Ascending aorta (tissue), 2 donors: ENCODE measurements at places on chromosomes 6 and 20. TPM values are rescaled to one million over a fixed set of nuclear protein-coding genes. Genes with fewer than 3 reads are reported as not detected.
A peak's percentile ranks its signal among the peaks of the same experiment; 100 is the strongest.

PRDM13 gene
- not detected for total RNA-seq

FRMD1 gene
- not detected for total RNA-seq

TDP2 gene
- 5.6 TPM for total RNA-seq

IL17F gene
- total RNA-seq, result not detected

LMBRD1 gene
- 31.1 TPM for total RNA-seq

BCAS1 gene
- total RNA-seq, result not detected

DNA sequence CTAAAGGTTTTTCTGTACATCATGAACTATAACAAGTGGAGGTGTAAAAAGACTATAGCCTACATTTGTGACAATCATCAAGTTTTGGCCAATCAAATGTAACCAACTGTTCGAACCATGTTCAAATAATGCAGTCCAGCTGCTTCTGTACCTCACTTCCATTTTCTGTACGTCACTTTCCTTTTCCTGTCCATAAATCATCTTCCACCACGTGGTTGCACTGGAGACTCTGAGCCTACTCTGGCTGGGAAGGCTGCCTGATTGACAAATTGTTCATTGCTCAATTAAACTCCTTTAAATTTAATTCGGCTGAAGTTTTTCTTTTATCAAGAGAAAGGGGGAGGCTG lies 270.4 kb upstream of the JARID2 start:
- no peak overlapping the region for H3K27ac ChIP-seq
- no peak for DNase-seq
- H3K4me1 ChIP-seq, result no peaks in the 10 kb centered on the region
- H3K4me3 ChIP-seq, result no peak overlapping the region
- H3K36me3 ChIP-seq, result no peaks in the 10 kb centered on the region

- peaks cover 8% of the 10 kb centered on the region for H3K4me1 ChIP-seq
- no peak overlapping the region for H3K27ac ChIP-seq
- no peaks in the 10 kb centered on the region for H3K27me3 ChIP-seq
- no peaks in the 10 kb centered on the region for H3K36me3 ChIP-seq
- H3K4me3 ChIP-seq, result no peak overlapping the region
Measured at GRCh38 chr6:1577896-1578745, 31.6 kb upstream of the FOXC1 start.

GRCh38 chr20:46159101-46159897 lies 41.2 kb downstream of the CD40 start:
- DNase-seq, result no peak
- no peak overlapping the region for H3K27ac ChIP-seq
- H3K4me1 ChIP-seq, result no peaks in the 10 kb centered on the region
- no peak overlapping the region for H3K4me3 ChIP-seq
- H3K27me3 ChIP-seq, result no peaks in the 10 kb centered on the region
- H3K36me3 ChIP-seq, result no peaks in the 10 kb centered on the region

GRCh38 chr6:132215805-132216204 lies 185.5 kb downstream of the MOXD1 start:
- H3K36me3 ChIP-seq, result no peaks in the 10 kb centered on the region
- H3K4me3 ChIP-seq, result no peak overlapping the region
- H3K27me3 ChIP-seq, result no peaks in the 10 kb centered on the region
- no peak overlapping the region for H3K27ac ChIP-seq

DNA sequence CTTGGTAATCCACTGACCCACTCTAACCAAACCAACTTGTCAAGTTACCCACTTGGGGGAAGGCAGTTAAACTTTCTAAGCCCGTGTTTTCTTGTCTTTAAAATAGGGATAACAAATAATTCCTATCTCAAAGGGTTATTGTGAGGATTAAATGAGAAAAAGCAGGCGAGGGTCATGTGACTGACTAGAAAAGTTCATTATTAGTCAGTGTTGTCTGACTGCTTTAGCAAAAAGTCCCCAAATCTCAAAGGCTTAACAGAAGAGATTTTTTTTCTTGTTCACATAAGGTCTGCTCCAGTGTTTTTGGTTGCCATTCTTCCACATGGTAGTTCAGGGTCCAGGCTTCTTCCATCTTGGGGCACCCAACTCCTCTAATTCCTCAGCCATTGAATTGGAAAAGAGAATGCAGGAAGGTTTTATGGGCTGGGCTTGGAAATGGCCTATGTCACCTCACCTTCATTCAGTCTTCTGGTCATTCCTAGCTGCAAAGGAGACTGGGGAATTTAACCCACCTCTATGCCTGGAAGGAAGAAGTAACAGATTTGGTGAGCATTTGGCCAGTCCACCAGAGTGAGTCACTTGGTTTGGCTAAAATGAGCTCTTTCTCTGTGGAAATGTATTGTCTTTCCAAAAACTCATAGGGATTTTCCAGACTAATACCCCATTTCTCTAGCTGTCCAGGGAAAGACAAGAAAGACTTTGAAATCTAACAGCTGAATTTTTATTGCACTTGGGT lies 77.0 kb downstream of the CAP2 start:
- DNase-seq, result no peak
- H3K4me1 ChIP-seq, result peaks cover 17% of the 10 kb centered on the region
- H3K27ac ChIP-seq, result peak overlapping the region; percentile 61
- no peaks in the 10 kb centered on the region for H3K27me3 ChIP-seq
- H3K36me3 ChIP-seq, result peaks cover 10% of the 10 kb centered on the region
- H3K4me3 ChIP-seq, result peak overlapping the region; percentile 14

DNA sequence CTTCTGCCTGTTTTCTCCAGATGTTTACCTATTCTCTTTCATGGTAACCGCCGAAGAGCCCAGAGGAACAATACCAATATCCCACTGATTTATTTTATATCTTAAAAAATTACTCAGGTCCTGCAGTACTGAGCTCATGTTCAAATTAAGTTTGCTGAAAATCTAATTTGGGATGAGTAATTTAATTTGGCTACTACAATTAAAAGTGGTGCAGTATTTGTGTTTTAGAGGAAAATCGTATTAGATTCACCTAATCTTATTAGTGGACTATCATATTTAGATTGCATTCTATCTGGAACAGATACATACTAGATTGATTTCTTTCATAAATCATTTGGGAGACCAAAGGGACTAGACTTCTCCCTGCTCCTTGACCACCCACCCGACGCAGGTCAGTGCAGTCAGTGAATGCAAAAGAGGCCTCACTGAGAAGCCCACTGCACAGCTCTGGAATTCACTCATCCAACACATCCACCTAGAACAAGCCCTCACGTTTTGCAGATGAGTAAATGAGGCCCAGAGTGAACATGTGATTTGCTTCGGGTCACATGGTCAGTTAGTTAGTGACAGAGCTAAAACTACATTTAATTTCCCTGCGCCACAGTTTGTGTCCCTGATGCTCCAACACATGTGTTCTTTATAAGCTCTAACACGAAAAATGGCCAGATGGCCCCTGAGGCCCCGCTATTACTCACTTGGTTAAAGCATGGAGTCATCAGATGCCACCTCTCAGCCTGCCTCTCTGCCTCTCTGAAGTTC lies 101.8 kb downstream of the TRERF1 start:
- no peak overlapping the region for H3K27ac ChIP-seq

DNA sequence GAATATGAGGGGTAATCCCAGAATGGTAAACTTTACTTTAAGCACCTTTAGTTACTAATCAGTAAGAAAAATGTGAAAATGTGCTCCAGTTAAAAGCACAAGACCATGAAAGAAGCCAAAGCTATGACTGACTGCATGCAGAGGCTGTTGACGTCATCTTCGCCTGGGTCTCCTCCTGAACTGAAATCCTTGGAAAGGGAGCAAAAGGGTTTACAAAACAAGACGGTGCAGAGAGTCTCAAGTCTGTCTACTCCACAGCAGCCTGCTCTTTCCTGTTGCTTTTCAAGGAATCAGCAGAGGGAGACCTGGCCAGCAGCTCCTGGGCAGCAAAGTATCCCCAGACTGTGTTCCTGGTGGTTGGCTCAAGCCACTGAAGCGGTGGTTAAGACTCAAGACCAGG lies 10.2 kb downstream of the FKBP1A start:
- peaks cover 11% of the 10 kb centered on the region for H3K4me1 ChIP-seq
- H3K27ac ChIP-seq, result peak overlapping the region; percentile 64
- no peaks in the 10 kb centered on the region for H3K36me3 ChIP-seq
- H3K4me3 ChIP-seq, result peak overlapping the region; percentile 11
- no peak for DNase-seq
- no peaks in the 10 kb centered on the region for H3K27me3 ChIP-seq

- H3K36me3 ChIP-seq, result no peaks in the 10 kb centered on the region
- peak; percentile 54 for DNase-seq
- H3K4me3 ChIP-seq, result no peak overlapping the region
- H3K27me3 ChIP-seq, result no peaks in the 10 kb centered on the region
Measured at GRCh38 chr6:170416959-170417606, 110.5 kb downstream of the FAM120B start.

DNA sequence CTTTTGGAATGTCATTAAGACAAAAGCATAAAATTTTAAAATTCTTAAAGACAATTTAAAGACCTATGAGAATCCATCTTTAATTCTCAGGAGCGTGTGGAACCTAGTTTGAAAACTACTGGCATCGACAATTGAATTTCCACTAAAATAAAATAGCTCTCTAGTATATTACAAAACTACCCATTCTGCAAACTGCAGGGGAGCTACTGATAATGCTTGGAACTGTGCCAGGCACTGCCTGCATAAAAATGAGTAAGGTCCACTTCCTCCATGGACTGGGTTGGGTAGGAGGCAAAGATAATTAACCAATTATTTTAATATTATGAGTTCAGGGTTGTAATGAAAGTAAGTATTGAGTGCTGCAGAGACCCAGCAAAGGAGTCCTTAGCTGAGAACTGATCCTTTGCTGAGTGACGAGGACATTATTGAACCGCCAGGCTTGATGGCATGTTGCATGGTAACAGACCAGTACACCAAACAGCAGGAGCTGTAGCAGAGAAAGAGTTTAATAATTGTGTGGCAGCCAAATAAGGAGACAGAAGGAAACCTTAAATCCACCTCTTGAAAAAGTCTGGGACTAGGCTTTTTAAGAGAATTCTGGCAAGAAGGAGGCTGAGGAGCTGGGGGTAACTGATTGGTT lies 261.3 kb downstream of the ESR1 start:
- H3K4me1 ChIP-seq, result no peaks in the 10 kb centered on the region
- H3K27me3 ChIP-seq, result no peaks in the 10 kb centered on the region
- no peak for DNase-seq
- H3K4me3 ChIP-seq, result no peak overlapping the region
- H3K36me3 ChIP-seq, result no peaks in the 10 kb centered on the region

- DNase-seq, result no peak
- no peak overlapping the region for H3K27ac ChIP-seq
- no peaks in the 10 kb centered on the region for H3K27me3 ChIP-seq
Measured at GRCh38 chr20:11521476-11522365, 396.0 kb upstream of the BTBD3 start.

DNA sequence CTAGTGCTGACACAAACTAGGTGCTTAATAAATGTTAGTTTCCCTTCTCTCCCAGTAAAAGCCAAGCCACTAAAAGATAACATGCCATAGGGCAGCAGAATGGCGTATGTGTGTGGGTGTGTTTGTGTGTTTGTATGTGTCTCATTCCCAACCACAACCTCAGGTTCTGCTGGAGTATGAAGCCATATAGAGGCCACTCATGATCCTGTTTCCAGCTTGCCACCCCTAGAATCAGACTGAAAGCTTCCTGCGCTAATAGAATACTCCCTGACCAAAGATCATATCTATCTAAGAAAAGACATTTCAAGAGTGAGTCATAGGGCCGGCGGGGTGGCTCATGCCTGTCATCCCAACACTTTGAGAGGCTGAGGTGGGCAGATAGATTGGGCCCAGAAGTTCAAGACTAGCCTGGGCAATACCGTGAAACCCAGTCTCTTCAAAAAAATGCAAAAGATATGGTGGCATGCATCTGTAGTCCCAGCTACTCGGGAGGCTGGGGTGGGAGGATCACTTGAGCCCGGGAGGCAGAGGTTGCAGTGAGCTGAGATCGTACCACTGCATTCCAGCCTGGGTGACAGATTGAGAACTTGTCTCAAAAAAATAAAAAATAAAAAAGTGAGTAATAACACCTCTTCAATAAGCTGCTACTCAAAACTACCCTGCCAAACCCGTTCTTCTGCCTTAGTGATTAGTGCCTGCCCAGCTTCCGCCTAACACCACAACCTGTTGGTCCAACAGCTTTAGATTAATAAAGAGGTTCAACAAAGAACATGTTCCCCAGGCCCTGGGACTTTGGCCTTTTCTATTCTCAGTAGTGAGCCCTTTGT lies 11.8 kb upstream of the SNRPC start:
- no peaks in the 10 kb centered on the region for H3K36me3 ChIP-seq
- H3K4me3 ChIP-seq, result no peak overlapping the region
- no peaks in the 10 kb centered on the region for H3K27me3 ChIP-seq
- no peak for DNase-seq
- no peak overlapping the region for H3K27ac ChIP-seq
- no peaks in the 10 kb centered on the region for H3K4me1 ChIP-seq

- no peak overlapping the region for H3K27ac ChIP-seq
- no peak overlapping the region for H3K4me3 ChIP-seq
- no peak for DNase-seq
- no peaks in the 10 kb centered on the region for H3K27me3 ChIP-seq
- H3K36me3 ChIP-seq, result no peaks in the 10 kb centered on the region
Measured at GRCh38 chr6:133034509-133035206, 206.5 kb upstream of the EYA4 start.

GRCh38 chr6:38603966-38604365 lies 35.8 kb downstream of the BTBD9 start:
- H3K4me3 ChIP-seq, result no peak overlapping the region
- no peaks in the 10 kb centered on the region for H3K4me1 ChIP-seq
- DNase-seq, result no peak
- H3K27me3 ChIP-seq, result no peaks in the 10 kb centered on the region

- peak overlapping the region; percentile 95 for H3K27ac ChIP-seq
- no peaks in the 10 kb centered on the region for H3K27me3 ChIP-seq
- H3K36me3 ChIP-seq, result peaks cover 22% of the 10 kb centered on the region
- H3K4me1 ChIP-seq, result peaks cover 32% of the 10 kb centered on the region
- DNase-seq, result peak; percentile 76
- H3K4me3 ChIP-seq, result no peak overlapping the region
Measured at GRCh38 chr20:37314617-37315016, 25.2 kb downstream of the MANBAL start.

GRCh38 chr6:19268718-19269117 lies 568.5 kb upstream of the ID4 start:
- no peaks in the 10 kb centered on the region for H3K36me3 ChIP-seq
- no peaks in the 10 kb centered on the region for H3K27me3 ChIP-seq
- no peak overlapping the region for H3K4me3 ChIP-seq
- H3K27ac ChIP-seq, result no peak overlapping the region

DNA sequence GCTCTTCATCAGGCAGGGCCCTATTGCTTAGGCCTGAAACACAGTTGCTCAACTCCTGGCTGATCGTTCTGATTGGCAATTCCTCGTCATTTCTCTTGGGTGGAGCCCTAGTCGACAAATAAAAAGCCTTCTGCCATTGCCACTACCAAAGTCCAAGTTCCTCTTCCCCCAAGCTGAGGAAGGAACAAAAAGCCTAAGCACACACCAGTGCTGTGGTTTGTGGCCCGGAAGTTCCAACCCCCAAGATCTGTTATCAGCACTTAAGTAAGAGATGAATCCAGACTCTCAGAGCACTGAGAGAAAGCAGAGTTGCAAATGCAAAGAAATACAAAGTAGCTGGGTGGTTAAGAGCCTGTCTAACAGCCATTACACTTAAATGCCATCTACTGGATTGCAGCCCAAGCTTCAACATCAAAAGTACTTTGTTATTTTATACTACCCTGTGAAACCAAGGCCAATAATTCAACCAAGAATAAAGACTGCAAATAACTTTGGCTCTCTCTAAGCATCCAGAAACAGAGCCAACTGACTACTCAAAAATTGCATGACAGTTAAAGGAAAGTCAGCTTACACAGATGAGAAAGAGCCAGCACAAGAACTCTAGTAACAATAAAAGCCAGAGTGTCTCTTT lies 1024.0 kb downstream of the GRIK2 start:
- H3K36me3 ChIP-seq, result no peaks in the 10 kb centered on the region
- no peaks in the 10 kb centered on the region for H3K4me1 ChIP-seq
- no peak overlapping the region for H3K27ac ChIP-seq
- no peak overlapping the region for H3K4me3 ChIP-seq
- no peak for DNase-seq
